Hematopoietic multipotent progenitor cell treated with erythropoietin and hydrocortisone succinate and interleukin-3 and kit ligand, for 8 days (in vitro differentiated cells): ENCODE measurements at places on chromosomes 3 and 15.

DNA sequence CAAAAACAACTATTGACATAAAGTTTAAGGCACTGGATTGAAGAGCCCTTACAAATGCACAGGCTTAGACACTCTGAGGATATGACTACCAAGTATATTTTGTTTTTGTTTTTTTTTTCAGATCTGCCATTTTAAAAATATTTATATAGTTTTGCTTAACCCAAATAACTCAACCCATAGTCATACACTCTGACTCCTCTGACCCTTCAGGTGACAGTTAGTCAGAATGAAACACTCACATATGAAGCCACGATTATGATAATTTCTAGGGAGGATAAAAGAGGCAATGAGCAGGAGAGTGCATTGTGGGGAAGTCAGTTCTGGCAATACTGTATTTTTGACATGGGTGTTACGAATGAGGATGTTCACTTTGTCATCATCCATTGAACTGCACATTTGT lies 774.7 kb downstream of the MECOM start:
- DNase-seq, result no peak

GRCh38 chr3:76668653-76669052 lies 371.2 kb upstream of the ROBO2 start:
- DNase-seq, result no peak

GRCh38 chr15:78406016-78406585 lies 31.9 kb upstream of the IREB2 start:
- no peak for DNase-seq

- DNase-seq, result no peak
Measured at GRCh38 chr15:48373821-48374451, 42.7 kb downstream of the DUT start.

- DNase-seq, result no peak
Measured at GRCh38 chr3:50425911-50426310, 66.6 kb upstream of the TMEM115 start.

DNA sequence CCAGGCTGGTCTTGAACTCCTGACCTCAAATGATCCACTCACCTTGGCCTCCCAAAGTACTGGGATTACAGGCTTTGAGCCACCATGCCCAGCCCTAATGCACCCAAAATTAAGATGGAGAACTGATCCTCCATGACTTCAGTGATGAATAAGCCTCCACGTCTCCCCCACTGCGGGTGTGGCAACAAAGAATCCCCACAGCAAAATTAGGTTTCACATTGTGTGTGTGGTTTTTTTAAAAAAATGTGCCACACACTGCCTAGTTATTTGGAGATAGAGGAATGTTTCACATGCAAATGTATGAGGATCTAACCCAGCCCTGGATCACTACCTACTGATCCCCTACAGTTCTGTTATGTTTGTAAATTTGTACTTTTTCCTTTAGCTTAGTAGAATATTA lies 17.3 kb downstream of the HDAC11 start:
- DNase-seq, result no peak

GRCh38 chr15:91589360-91589759 lies 264.1 kb upstream of the SLCO3A1 start:
- DNase-seq, result no peak

- peak; percentile 79 for DNase-seq
Measured at GRCh38 chr3:33091746-33092145, 5.2 kb downstream of the GLB1 start.

DNA sequence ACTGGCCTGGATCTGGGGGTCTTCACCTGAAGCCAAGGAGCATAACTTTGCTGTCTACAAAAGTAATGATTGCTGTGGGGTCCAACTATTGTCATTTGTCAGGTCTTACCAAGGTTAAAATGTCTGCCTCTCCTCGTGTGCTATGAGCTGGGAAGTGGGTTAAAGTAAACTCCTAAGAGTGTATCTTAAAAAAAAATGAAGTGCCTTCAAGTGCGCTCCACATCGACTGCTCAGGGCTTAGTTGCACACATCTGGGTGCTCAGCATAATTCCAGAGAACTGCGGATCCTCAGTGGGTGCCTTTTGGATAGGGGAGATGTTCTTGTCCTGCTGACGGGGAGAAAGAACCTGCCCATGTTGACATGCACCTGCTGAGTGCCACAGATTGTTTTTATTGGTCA lies 40.9 kb downstream of the EFCAB12 start:
- no peak for DNase-seq

DNA sequence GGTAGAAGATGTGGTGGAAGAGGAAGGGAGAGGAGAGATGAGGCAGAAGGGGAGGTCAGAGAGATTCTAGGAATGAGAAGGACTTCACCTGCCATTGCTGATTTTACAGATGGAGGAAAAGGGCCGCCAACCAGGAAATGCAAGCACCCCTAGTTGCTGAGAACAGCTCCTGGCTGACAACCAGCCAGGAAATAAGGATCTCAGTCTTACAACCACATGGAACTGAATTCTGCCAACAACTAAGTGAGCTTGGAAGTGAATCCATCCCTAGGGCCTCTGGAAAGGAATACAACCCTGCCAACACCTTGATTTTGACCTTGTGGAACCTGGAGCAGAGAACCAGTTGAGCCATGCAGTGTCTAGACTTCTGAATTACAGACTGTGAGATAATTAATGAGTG lies 86.6 kb downstream of the EDEM1 start:
- DNase-seq, result no peak

DNA sequence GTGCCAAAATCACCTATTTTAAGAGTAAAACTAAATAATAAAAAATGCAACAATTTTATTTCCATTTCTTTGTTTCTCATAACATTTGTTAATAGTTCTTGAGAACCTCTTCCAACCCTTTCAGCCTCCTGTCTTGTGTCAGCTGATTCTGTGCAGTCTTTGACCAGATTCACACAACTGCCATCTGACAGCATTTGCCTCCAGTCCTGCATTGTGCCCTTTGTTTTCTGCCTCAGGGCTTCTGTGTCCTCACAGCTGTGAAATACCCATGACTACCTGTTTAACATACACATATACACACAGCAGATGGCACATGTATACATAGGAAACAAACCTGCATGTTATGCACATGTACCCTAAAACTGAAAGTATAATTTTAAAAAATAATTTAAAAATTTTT lies 13.2 kb upstream of the CNTN6 start:
- no peak for DNase-seq

DNA sequence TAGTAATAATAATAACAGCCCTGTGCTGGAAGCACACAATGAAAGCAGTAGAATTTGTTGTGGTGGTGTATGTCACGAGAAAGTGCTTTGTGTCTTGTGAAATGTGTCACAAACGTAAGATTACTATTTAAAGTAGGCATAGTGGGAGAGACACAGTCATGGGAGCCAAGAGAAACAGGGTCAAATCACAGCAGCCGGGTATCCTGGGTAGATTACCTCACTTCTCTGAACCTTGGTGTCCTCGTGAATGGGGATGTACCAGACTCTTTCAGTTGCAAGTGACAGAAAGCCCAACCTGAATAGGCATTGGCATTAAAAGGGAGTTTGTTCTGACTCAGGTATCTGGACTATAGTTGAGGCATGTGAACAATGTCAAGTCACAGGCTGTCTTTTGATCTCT lies 29.1 kb upstream of the SRGAP3 start:
- DNase-seq, result no peak

GRCh38 chr15:99174567-99175395 lies 69.9 kb downstream of the SYNM start:
- no peak for DNase-seq

GRCh38 chr15:75107908-75108838 lies 84.8 kb downstream of the PPCDC start:
- peak; percentile 69 for DNase-seq

DNA sequence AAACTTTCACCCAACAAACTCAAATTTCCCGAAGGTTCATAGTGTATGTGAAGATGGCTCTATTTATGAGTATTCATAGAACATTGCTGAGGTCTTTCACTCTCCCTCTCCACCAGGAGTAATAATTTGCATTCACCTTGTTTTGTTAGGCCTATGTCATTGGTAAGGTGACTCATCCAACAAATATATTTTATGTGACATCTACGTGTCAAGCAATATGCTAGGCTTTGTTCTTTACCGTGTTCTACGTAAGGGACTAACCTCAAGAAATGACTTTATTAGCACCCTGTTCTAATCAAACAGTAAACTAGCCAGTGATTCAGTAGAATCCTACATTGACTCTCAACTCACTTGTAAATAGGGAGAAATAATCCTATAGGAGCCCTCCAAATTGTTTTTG lies 334.4 kb downstream of the FGF12 start:
- no peak for DNase-seq

DNA sequence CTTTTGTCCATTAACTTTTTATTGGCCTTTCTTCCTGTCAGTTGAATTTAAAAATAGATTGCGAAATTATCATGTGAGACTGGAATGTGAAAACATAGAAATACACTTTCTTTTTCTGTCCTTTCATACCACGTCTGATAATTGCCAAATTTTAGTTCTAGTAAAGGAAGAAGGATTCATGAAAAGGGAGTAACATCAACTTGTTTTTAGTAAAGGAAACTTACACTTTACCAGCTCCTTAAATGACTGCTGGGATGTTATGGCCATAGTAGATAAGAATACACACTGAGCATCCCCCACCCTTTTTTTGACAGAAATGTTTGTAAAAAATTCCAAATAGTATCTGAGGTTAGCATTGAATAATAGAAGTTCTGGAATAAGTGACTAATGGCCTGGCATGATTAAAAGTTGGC lies 137.9 kb downstream of the NEO1 start:
- peak; percentile 87 for DNase-seq

GRCh38 chr15:36879568-36880222 lies 220.7 kb downstream of the MEIS2 start:
- no peak for DNase-seq

DNA sequence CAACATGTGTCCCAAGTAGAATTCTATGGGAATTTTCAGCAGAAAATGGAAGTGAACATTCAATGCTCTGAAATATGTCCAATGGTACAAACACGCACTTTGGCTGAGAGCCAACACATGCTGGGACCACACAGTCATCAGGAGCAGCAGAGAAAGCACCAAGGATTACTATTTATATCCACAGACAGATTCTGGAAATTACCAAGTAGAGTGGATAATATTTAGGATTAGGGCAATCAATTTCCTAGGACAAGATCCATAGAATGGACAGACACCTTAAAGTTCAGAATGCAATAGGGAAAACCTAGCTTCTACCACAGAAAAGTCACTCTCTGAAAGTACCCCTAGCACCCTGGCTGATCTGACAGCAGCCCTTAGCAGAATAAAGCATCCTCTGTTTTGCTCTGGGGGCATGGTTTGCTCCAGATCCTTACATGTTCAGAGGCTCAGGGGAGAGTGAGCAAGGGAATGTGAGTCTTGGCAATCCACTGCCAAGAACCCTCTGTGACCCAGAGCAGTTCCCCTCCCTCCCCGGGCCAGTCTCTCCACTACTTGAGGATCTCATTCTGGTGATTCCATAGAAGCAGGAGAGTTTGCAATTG lies 206.0 kb upstream of the WNT5A start:
- DNase-seq, result no peak

DNA sequence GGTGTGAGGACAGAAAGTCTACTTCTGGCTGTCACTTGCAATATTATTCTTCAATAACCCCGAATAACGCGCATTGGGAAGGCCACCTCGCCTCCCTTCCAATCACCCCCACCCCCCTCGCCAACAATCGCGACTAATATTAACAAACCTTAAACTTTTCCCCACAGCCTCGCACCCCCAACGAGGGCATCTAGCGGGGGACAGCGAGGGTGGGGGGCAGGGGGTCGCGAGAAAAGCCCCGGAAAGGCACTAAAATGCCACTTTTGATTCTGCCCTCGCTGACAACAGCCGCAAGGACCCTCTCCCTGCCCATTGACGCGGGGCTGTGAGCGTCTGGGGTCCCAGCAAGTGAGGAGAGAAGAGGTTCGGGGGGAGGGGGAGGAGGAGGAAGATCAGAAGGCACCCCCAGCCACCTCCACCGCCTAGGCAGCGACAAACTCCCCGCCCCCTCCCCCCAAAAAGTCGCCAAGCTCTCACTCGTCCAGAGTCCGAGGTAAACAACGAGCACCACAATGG lies 868 bp downstream of the SATB1 start:
- DNase-seq, result no peak

DNA sequence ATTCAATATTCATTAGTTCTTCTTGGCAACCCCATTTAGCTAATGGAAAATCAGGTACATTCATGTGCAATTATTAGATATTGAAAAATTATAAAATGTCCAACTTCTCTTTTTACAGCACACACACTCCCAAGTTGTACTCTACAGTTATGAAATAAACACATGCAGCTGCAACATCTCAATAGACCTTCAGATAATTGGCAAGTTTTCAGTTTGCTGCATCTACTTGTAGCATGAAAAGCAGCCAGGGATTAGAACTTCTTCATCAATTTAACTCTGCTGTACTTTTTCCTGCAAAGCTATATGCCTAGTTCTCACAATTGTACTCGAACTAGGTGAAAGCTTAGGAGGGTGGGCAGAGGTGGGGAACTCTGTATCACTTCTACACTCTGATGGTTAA lies 46.6 kb upstream of the FHIT start:
- DNase-seq, result no peak

DNA sequence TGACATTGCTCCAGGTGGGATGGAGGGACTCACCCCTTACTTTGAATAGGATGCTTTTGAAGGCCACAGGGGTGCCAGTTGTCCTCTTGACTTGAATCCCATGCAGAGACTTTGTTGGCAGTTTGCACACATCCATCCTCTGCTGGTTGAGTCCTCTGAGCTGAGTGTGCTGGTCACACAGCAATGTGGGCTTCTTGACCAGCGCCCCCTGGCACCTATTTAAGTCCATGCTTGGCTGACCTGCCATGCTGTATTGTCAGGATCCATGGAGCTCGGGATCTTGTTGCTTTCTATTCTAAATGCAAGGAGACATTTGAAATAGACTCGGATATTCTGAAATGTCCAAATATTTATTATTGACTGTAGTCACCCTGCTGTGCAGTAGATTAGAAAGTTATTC lies 19.8 kb downstream of the RAB7A start:
- DNase-seq, result no peak

GRCh38 chr15:24777307-24777706 lies 101.7 kb downstream of the NPAP1 start:
- no peak for DNase-seq

- no peak for DNase-seq
Measured at GRCh38 chr3:158925828-158926494, 124.1 kb downstream of the MFSD1 start.

GRCh38 chr3:178492491-178492890 lies 43.7 kb upstream of the KCNMB2 start:
- no peak for DNase-seq
